Endothelial cell (in vitro differentiated cells): ENCODE measurements at places on chromosomes 12 and 14. TPM values are rescaled to one million over a fixed set of nuclear protein-coding genes. Genes with fewer than 3 reads are reported as not detected.

The AKAP5 gene
- total RNA-seq: 6.1 TPM

The LYZ gene
- 3.6 TPM for total RNA-seq

The CNTN1 gene
- total RNA-seq: 0.46 TPM

The TAC3 gene
- total RNA-seq: 18.0 TPM

The ACSS3 gene
- total RNA-seq: 18.7 TPM

The GALNT6 gene
- total RNA-seq: 12.5 TPM

The TSPAN11 gene
- total RNA-seq: 3.6 TPM

The OAS2 gene
- total RNA-seq: 0.41 TPM

The SUOX gene
- total RNA-seq: 31.6 TPM

The FAR2 gene
- 104 TPM for total RNA-seq

The ZFP36L1 gene
- total RNA-seq: 385 TPM

The HOXC11 gene
- 0.38 TPM for total RNA-seq

GRCh38 chr12:115636546-115636945 lies 640.9 kb downstream of the MED13L start:
- no peak overlapping the region for H3K27ac ChIP-seq
- peaks cover 17% of the 10 kb centered on the region for H3K4me1 ChIP-seq
- no peaks in the 10 kb centered on the region for H3K27me3 ChIP-seq
- no peak for DNase-seq

DNA sequence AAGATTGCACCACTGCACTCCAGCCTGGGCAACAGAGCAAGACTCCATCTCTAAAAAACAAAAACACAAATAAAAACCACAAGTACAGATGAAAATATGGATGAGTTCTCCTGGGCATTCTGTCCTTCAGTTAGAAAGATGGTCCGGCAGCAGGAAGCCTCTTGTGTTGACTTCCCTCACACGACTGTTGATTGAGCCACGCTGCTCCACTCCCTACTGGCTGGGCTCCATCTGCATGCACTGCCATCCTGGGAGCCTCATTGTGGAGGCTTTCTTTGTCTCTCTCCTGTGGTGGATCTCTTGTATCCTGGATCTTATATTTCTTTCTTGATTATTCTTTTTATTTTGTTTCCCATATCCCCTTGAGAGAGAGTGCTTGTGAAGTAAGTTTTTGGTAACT lies 30.8 kb upstream of the TBC1D30 start:
- no peak overlapping the region for H3K27ac ChIP-seq
- H3K27me3 ChIP-seq: peaks cover 3% of the 10 kb centered on the region

DNA sequence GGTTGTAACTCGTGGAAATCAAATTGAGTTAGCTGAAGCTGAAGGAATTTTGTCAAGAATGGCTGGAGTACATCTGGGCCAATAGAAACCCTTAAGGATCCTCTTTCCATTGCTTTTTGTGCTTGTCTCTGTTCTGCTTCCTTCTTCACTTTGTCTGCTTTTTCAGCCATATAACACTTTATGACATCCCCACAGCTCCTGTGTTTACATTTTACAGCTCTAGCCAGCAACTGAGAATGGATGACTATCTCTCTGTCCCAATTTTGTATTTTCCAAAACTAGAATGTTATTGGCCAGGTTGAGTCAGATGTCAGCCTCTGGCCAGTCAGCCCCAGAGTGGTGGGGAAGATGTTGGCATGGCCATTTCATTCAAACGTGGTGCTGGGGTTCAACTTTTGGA lies 57.6 kb downstream of the PELI2 start:
- peaks cover 8% of the 10 kb centered on the region for H3K36me3 ChIP-seq
- no peak overlapping the region for H3K27ac ChIP-seq
- no peak for DNase-seq
- H3K4me1 ChIP-seq: peaks cover 48% of the 10 kb centered on the region
- peaks cover 2% of the 10 kb centered on the region for H3K27me3 ChIP-seq

DNA sequence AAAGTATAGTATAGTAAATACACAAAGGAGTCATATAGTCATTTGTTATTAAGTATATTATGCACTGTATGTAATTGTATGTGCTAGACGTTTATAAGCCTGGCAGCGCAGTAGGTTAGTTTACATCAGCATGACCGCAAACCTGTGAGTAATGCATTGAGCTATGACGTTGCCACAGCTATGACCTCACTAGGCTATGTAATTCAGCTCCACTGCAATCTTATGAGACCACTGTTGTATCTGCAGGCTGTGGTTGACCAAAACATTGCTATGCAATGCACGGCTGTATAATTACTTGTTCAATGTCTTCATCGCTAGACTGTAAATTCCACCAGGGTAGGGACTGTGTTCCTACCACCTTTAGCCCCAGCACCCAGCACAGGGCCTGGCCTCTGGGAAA lies 53.2 kb upstream of the VASH1 start:
- H3K4me1 ChIP-seq: peaks cover 9% of the 10 kb centered on the region
- H3K4me3 ChIP-seq: no peak overlapping the region
- no peak overlapping the region for H3K27ac ChIP-seq
- H3K36me3 ChIP-seq: no peaks in the 10 kb centered on the region

DNA sequence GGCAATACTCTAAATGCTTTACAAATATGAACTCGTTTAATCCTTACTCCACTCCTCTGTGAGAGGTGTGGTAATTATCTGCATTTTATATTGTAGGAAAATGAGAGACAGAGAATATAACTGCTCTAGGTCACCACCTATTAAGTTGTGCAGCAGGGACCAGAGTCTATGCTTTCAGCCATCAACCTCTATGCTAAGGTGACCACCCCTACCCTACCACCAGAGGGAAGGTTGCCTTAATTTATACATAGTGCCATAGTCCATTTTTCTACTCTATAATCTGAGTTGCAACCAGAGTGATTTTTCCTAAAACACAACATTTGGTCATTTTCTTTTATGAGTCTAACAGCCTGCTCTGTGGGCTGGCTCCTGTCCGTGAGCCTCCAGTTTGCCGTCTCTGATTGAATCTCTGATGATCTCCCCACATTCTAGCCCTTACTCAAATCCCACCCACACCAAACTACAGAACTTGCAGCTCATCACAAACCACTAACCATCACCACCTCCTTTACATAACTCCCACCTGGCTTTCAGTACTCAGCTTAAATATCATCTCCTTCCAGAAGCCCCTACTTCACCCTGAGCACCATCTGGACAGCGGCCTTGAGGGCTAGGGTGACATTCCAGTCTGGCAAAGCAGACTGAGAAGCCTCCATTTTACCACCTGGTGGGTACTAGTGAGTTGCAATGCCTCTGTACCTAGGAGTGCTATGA lies 126.6 kb downstream of the PPM1H start:
- no peak for DNase-seq
- peaks cover 15% of the 10 kb centered on the region for H3K36me3 ChIP-seq
- no peak overlapping the region for H3K4me3 ChIP-seq
- H3K4me1 ChIP-seq: peaks cover 18% of the 10 kb centered on the region
- no peak overlapping the region for H3K27ac ChIP-seq
- H3K27me3 ChIP-seq: no peaks in the 10 kb centered on the region

- H3K27me3 ChIP-seq: peaks cover 4% of the 10 kb centered on the region
- peaks cover 28% of the 10 kb centered on the region for H3K4me1 ChIP-seq
- H3K36me3 ChIP-seq: no peaks in the 10 kb centered on the region
- no peak overlapping the region for H3K4me3 ChIP-seq
- H3K27ac ChIP-seq: no peak overlapping the region
- DNase-seq: no peak
Measured at GRCh38 chr14:58717813-58718212, 80.1 kb downstream of the DACT1 start.

GRCh38 chr12:2408262-2408661 lies 355.5 kb downstream of the CACNA1C start:
- H3K4me3 ChIP-seq: no peak overlapping the region
- peaks cover 11% of the 10 kb centered on the region for H3K27me3 ChIP-seq
- no peak overlapping the region for H3K27ac ChIP-seq
- no peaks in the 10 kb centered on the region for H3K36me3 ChIP-seq
- H3K4me1 ChIP-seq: peaks cover 15% of the 10 kb centered on the region

GRCh38 chr14:105168496-105168978 lies at the start of gene JAG2:
Gene JAG2 (minus strand): TSS chr14:105168776. CDS start chr14:105168420, 356 bp downstream.
- DNase-seq: peak; percentile 61
- H3K27ac ChIP-seq: no peak within 1 kb of the TSS
- peaks cover 6% of the 10 kb centered on the region for H3K36me3 ChIP-seq
- H3K4me1 ChIP-seq: peaks cover 21% of the 10 kb centered on the region
- peaks cover 17% of the 10 kb centered on the region for H3K27me3 ChIP-seq
- H3K4me3 ChIP-seq: peak within 1 kb of the TSS; percentile 83

DNA sequence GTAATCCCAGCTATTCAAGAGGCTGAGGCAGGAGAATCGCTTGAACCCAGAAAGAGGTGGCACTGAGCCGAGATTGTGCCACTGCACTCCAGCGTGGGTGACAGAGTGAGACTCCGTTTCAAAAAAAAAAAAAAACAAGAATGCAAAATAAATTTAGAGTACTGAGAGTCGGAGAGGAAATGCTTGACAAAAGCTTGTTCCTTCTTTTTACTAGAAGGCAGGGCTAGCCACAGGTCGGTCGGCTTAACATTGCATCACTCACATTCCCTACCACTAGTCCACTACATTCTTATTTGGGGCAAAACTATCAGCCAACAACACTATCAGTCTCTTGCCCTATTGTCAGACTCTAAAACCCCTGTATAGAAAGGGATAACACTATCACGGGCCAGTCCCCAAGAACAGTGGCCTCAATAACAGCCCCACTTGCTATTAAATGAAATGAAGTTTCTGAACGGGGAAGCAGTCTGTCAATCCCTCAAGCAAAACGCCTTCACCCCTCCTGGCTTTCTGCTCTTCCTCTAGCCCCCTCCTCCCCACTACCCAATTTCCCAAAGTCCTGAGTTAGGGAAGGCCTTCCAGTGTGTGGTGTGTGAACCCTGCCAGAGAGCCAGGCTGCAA lies 1.0 kb downstream of the RNF41 start:
- peaks cover 8% of the 10 kb centered on the region for H3K36me3 ChIP-seq
- no peak for DNase-seq
- peak overlapping the region; percentile 97 for H3K27ac ChIP-seq

DNA sequence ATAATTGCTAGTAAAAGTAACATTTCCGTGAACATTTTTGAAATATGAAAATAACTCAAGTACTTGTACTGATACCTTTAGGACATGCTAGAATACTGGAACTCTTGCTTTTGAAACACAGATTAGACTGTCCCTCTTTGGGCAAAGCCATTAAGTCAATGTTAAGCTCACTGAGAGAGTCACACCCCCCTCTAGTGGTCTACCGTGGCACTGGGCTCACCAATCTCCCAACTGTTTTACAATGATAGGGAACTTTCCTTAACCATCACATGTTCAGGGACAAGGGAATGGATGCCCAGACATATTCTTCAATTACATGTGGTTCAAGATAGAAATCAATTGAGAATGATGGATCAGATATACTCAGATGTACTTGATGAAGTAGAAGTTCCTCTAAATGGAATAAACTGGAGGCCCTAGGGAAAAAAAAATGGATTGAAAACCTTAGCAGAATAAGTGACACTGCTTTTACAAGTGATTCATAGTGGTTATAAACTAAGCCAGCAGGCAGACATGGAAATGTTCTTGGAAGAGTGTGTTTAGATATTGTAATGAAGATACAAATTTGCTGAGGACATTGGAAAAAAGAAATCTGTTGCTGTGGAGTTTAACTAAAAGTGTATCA lies 17.8 kb downstream of the NANOG start:
- peaks cover 11% of the 10 kb centered on the region for H3K4me1 ChIP-seq
- H3K27me3 ChIP-seq: no peaks in the 10 kb centered on the region

GRCh38 chr14:59454139-59454538 lies 11.0 kb downstream of the GPR135 start:
- no peaks in the 10 kb centered on the region for H3K27me3 ChIP-seq
- H3K4me1 ChIP-seq: no peaks in the 10 kb centered on the region
- DNase-seq: no peak
- H3K36me3 ChIP-seq: peaks cover 3% of the 10 kb centered on the region

DNA sequence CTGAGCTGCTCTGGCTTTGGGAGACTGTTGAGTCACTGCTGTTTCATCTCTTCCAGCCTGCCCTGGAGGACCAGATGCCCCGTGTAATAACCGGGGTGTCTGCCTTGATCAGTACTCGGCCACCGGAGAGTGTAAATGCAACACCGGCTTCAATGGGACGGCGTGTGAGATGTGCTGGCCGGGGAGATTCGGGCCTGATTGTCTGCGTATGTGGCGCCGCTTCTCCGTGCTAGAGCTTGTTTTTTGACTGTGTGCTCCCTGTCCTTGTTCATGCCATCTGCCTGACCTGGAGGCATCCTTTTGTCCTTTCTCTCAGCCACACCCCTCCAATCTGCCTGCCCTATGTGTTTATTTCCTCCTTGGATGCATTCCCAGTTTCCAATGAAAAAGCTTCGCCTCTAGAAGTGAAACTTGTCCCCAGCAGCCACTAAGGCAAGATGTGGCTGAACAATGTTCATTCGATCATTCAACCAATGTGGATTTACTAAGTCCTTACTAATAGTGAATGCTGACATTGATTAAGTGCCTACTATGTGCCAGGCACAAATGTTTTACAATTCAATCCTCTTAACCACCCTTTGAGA lies 98.6 kb downstream of the NT5DC3 start:
- no peaks in the 10 kb centered on the region for H3K36me3 ChIP-seq
- no peak overlapping the region for H3K4me3 ChIP-seq
- H3K27me3 ChIP-seq: peaks cover 2% of the 10 kb centered on the region
- DNase-seq: no peak
- H3K27ac ChIP-seq: no peak overlapping the region

DNA sequence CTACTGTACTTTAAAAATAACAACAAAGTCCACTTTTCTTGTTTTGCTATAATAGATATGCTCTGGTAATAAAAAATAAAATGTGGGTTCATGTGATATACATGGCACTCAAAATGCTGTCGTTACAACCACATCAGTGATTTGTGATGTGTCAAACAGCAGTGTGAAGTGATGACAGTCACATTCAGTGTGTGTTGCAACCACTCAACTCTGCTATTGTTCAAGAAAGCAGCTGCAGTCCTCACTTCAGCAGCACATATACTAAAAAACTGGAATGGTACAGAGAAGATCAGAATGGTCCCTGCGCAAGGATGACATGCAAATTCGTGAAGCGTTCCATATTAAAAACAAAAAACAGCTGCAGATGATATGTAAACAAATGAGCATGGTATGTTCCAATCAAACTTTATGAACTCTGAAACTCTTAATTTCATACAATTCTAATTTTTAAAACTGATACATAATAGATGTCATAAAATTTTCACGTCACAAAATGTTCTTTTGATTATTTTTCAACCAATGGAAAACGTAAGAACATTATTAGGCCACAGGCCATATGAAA lies 6.7 kb downstream of the TRMT5 start:
- no peak for DNase-seq
- H3K27ac ChIP-seq: no peak overlapping the region
- peaks cover 4% of the 10 kb centered on the region for H3K4me1 ChIP-seq
- H3K27me3 ChIP-seq: no peaks in the 10 kb centered on the region

DNA sequence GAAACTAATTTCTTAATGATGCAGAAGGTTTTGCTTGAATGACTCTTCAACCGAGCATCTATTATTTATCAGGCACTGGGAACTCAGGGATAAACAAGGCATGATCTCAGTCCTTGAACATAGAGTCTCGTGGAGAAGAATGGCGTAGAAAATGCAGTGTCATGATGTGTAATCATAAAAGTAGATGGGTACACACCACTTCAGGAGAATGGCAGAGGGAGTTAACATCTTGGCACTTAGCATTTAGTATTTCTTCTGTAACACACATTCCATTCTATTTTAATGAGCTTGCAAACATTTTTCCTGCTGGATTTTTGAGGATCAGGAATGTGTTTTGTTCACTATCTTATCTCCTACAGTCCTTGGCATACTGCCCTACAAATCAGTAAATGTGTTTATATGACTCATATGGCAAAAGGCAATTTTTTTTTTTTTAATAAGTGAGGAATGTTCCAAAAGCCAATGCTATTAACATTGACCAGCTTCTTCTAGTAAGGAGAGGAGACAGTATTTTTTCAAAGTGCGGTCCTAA lies 3.8 kb downstream of the TXNRD1 start:
- H3K4me1 ChIP-seq: peaks cover 5% of the 10 kb centered on the region
- H3K36me3 ChIP-seq: no peaks in the 10 kb centered on the region
- no peak overlapping the region for H3K4me3 ChIP-seq
- DNase-seq: no peak
